HCEC 1CT (cell line): ENCODE measurements at places on chromosomes 1 and 21.

- no peak for DNase-seq
These were observed 322.4 kb downstream of the SETD4 start for GRCh38 chr21:35737899-35738346.

DNA sequence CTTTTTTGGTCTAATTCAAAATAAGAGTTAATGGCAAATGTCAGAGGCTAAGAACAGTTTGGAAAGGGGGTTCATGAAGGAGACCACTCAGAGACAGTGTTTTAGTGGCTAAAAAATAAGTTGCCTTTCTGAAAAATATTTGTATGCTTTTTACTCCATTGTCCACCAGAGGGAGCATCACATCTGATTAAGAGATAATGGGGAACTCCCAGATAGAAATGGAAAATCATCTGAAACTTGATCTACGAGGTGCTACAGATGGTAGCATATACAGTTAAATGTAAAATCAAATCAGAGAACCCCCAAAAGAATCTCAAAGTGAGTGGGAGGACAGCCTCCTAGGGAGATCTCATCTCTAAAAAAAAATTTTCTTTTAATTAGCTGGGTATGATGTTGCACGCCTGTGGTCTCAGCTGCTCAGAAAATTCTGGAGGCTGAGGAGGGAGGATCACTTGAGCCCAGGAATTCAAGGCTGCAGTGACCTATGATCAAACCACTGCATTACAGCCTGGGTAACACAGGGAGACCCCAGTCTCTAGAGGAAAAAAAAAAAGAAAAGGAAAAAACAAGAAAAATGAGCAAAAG lies 9.7 kb downstream of the SMYD3 start:
- DNase-seq = peak; percentile 74

- no peak for DNase-seq
These were observed 9.4 kb upstream of the JAK1 start for GRCh38 chr1:64975740-64976139.

DNA sequence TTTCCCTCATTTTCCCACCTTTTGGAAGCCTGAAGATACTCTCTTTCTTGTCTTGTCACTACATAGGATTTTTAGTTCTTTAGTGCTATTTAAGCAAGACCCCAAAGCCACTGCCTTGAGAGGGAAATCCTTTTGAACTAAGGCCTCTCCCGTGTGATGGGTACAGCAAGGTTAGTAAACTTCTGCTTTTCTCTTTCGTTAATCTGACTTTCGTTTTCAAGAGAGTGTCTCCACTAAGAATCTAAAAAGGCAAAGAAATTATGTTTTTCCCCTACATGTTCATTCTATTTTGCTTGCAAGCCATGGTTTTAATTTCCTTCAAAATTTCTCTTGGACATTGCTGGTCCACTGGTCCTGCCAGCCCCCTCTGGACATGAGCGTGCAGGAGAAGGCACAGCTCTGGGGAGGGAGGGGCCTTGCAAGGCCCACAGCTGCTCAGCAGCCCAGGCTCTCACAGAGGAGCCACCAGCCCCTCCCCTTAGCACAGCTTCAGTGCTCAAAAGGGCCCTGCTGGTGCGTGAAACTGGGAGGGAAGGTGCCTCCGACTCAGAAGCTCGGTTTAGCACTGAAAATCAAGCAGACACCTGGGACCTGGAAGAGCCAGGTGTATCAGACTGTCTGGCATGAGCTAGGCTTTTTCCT lies 210.9 kb upstream of the GALNT2 start:
- no peak for DNase-seq

DNA sequence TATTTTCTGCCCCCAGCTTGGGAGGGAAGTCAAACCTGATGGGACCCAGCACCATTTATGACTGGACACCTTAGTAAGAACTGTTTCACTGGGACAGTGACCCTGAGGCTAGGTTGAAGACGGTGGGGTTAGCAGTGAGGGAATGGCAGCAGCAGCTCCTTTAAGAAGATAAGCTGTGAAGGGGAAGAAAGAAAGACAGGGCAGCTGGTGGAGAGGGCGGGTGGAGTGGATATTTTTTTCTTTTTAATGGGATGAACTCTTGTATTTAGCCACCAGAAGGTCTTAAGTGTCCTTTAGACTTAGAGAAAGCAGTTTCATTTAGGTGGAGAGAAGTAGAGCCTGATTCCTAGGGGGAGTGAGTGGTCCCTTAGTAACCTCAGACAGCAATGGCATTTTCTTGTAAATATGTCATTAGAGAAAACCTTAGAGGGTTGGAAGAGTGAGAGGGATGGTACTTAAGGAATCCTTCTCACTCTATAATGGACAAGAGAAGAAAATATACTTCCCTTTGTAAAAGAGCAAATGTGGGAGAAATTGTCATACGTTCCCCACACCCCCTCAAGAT lies 187.5 kb downstream of the HHAT start:
- no peak for DNase-seq

DNA sequence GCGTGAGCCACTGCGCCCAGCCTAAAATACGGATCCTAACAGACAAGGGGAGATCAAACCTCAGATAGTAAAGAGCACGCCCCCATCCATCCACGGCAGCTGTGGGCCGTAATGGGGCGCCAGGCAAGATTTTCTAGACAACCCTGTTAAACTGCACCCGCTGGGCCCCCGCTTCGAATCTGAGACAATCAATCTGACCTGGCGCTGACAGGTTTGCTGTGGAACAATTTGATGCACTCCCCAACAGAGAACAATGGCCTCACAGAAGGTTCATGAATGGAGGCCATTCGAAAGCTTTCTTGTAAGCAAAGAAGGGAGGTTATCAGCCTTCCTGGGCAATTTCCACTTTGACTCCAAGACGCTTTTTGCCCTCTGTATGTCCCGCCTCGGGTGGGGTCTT lies 30.5 kb downstream of the CLSTN1 start:
- no peak for DNase-seq
